ENCODE measurements at places on chromosomes 4 and X.

DNA sequence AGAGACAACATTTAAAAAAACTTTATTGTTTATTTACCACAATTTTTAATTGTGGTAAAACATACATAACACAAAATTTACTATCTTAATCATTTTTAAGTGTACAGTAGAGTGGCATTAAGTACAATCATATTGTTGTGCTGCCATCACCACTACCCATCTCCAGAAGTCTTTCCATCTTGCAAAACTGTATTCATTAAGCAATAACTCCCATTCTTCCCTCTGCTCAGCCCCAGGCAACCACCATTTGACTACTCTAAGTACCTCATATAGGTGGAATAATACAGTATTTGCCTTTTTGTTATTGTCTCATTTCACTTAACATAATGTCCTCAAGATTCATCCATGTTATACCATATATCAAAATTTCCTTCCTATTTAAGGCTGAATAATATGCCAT, 12.8 kb upstream of the FAM47E start:
- no peak for DNase-seq

GRCh38 chr4:48332661-48333060, 8.7 kb upstream of the SLAIN2 start:
- DNase-seq = no peak

DNA sequence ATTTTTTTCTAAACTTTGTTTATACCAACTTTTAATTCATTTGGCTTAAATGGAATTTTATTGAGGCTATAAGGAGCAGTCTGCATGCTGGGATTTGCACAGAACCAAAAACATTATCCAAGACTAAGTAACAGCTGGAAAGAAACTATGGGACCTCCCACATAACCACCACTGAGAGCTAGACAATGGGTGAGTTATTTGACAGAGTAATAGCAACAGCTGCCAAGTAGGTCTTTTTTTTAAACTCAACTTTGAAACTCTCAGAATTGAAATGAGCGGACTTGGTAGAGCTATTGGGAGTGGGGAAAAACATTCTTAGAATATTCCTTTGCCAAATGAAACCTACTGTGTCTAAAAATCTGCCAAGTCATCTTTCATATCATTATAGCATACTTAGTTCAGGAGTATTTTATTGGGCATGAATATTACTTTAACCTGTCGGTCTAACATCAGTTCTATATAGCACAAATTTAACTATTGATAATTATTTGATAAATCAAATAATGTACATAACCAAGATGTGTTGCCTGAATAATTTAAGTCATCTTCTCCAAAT, 1428.0 kb downstream of the PCDH7 start:
- DNase-seq = no peak

DNA sequence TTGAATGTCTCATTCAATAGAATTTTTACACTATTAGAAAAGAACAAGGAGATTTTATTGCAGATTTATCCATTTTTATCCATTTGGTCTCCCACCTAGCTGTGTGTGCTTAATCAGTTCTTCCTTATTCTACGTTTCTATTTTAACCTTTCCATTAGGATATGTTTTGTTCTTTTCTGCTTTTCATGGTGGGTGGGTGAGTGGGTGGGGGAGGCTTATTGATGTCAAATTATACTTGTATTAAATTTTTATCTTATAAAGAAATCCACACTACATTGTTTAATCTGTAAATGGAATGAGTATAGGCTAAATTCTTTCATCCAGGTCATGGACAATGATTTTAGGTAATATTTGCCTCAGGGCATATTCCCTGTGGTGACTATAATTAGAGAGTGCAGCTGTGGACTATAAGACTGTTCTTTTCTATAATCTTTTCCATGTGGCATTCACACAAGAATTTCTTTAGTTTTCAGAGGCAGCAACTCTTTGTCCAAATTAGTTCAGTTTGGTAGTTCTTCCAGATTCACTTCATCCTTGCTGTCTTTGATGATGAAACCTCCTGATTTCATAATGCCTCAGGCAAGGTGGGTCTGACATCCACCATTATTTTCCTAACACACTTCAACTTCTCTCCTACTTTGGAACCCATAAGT, 2451.8 kb downstream of the PCDH7 start:
- no peak for DNase-seq

- DNase-seq = no peak
Observed at GRCh38 chr4:2833671-2834000, 10.0 kb upstream of the ADD1 start.

GRCh38 chrX:123303429-123303828, 119.4 kb downstream of the GRIA3 start:
- DNase-seq = no peak

DNA sequence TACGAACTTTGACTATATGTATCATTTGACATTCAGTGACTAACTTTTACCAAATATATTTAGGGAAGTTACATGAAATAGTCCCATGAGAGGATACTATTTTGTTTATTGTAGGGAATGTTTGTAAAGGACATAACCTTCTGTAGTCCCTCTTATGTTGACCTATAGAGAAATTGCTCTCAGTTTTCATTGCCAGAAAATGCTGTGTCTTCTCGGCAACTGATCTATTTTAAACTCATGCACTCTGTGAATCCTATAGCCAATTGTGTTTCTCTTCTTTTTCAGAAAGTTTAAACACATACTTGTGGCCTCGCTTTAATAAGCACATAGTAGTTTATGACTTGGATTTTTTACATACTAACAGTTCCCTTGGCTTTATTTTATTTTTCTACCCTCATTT, 38.2 kb downstream of the DMP1 start:
- DNase-seq = no peak

- no peak for DNase-seq
Observed at GRCh38 chr4:140808256-140808655, 52.1 kb upstream of the TBC1D9 start.

DNA sequence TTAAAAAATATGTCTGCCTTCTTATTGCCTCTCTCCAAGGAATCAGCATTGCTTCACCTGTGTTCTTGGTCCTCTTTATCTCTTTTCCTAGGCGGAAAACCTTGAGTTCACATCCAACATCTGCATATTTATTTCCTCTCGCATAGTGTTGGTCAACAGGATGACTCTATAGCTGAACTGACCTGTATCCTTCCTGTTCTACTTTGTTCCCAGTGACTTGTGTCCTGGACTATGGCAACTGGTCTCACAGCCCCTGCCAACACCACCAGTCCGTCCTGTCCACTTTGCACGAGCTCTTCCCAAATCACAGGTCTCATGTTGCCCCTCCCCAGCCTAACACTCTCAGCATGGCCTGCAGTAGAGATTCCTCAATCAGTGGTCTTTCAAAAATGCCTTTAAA, 2.0 kb downstream of the DIPK2B start:
- DNase-seq = no peak

DNA sequence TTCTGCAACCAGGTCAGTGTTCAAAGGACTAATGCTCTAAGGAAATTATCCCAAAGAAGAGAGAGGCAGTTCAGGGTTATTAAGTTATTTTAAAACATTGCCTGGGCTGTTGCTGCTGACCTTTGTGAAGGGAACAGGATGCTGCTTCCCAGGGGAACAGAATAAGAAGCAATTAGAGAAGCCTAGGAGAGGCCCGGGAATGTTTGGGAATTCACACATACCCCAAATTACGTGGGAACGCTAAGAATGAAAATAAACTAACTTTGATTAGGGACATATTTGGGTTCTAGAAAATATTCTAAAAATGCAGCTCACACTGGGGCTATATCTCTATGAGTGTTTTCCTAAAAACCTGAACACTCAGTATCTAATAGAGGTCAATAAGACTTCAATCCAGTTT, 243.1 kb upstream of the FTHL17 start:
- no peak for DNase-seq

- DNase-seq = no peak
Observed at GRCh38 chrX:32501606-32502005, 709.7 kb downstream of the DMD start.

GRCh38 chr4:47075262-47075661, 43.9 kb downstream of the GABRB1 start:
- DNase-seq = no peak

- DNase-seq = no peak
Observed at GRCh38 chr4:68592673-68593072, 16.6 kb upstream of the UGT2B17 start.

GRCh38 chr4:82779032-82779431, 19.6 kb downstream of the SCD5 start:
- DNase-seq = no peak

DNA sequence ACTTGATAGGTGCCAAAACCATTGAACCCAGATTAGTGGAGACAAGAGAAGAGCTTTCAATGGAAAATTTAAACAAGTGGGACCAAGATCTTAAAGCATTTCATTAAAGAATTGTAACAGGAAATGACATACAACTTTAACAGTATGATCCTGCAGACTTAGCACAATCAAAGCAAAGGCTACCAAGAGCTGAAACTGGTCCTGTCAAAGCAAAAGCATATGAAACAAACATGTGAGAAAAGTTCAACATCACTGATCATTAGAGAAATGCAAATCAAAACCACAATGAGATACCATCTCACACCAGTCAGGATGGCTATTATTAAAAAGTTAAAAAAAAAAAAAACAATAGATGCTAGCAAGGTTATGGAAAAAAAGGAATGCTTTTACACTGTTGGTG, 425.6 kb downstream of the IL1RAPL1 start:
- no peak for DNase-seq

GRCh38 chr4:21896767-21897166, 51.8 kb downstream of the KCNIP4 start:
- DNase-seq = no peak

DNA sequence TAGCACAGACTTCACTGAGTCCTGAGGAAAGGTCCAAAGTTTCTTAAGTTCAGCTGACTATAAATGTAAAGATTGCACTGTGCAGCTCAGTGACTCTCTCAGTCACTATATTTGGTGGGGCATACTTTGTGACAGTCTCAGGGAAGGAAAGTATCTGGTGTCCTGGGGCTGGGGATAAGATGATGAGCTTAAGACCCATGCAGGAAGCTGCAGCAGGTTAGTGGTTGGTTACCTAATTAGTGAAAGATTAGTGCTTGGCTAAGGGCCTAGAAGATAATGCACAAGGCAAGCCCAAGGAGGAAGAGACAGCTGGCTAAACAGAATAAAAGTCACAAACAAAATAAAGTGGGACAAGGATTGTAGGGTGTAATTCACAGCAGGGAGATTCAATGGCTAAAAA, 25.4 kb upstream of the SLITRK4 start:
- DNase-seq = no peak

- DNase-seq = no peak
Observed at GRCh38 chrX:19689170-19689779, 174.0 kb upstream of the MAP3K15 start.

- no peak for DNase-seq
Observed at GRCh38 chr4:85970535-85970934, 389.3 kb downstream of the MAPK10 start.

DNA sequence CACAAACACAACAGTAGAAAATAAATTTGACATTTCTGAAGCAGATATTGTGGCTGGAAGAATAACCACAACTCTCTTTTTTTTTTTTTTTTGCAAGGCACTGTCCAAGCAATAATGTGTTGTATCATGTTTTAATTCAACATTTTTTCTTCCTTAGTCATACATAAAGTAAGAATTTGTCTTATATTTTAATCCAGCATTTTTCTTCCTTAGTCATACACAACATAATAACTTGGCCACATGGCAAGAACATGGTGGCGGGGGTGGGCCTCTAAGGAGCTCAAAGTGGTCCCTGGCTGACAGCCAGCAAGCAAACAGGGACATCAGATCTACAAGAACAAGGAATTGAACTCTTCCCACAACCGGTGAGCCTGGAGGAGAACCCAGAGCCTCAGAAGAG, 20.2 kb downstream of the FBXW7 start:
- DNase-seq = no peak

DNA sequence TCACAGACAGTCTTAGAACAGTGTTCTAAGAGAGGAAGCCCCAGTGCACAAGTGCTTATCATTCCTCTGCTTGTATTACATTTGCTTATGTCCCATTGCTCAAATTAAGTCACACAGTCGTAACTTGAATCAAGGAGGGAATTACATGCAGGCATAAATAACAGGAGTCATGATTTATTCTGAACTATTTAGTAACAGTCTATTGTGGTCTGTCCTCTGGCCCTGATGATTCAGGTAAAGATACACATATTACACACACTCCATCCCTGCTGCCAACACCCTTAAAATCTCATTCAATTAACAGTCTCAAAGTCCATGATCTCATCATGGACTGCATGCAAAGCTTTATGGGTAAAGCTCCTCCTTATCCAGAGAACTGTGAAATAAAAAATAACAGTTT, 60.1 kb downstream of the GRIA2 start:
- DNase-seq = no peak

GRCh38 chr4:17066972-17067371, 168.5 kb upstream of the LDB2 start:
- no peak for DNase-seq

GRCh38 chrX:149097786-149098185, 407.3 kb downstream of the IDS start:
- no peak for DNase-seq

DNA sequence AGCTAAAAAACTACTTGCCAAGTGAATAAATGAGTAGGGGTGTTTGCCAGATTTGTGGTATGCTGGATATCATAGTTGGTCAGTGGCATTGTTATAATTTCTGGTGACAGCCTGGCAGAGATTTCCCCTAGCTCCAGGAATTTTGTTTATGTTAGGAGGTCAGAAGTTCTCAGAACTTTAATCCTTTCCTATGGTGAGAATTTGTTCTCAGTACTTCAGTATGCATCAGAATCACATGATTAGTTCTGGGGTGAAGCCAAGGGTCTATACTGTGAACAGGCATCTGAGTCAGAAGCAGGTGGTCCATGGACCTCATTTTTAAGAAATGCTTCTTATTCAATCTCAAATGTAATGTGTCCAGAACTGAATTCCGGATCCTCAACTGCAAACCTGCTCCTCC, 10.5 kb downstream of the RASSF6 start:
- DNase-seq = no peak

DNA sequence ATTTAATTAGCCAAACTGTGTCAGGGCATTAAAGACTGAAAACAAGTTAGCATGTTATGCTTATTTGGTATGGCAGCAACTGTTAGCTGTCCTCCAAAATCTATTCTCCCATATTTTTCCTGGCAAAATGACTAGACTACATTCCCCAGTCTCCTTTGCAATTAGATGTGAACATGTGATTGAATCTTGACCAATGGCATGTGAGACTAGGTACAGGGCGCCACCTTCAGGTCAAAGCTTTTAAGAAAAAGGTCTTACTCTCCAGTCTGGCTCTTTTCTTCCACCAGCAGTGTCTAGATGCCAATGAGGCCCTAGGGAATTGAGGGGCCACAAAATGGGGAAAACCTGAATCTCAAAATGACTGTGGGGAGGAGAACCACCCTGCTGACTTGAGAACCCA, 408.2 kb downstream of the SMARCA1 start:
- no peak for DNase-seq

All from stimulated activated CD4-positive, alpha-beta T cell treated with anti-CD3 and anti-CD28 coated beads, TNF-alpha, amount 100 ng/mL, for 24 hours (primary cell).